T-helper 17 cell (primary cell): ENCODE measurements at places on chromosomes 1 and 21. TPM values are rescaled to one million over a fixed set of nuclear protein-coding genes. Genes with fewer than 3 reads are reported as not detected.

Gene IFNLR1
- total RNA-seq = 1.3 TPM

Gene OR2T11
- not detected for total RNA-seq

Gene ERICH3
- not detected for total RNA-seq

Gene CD247
- 295 TPM for total RNA-seq

DNA sequence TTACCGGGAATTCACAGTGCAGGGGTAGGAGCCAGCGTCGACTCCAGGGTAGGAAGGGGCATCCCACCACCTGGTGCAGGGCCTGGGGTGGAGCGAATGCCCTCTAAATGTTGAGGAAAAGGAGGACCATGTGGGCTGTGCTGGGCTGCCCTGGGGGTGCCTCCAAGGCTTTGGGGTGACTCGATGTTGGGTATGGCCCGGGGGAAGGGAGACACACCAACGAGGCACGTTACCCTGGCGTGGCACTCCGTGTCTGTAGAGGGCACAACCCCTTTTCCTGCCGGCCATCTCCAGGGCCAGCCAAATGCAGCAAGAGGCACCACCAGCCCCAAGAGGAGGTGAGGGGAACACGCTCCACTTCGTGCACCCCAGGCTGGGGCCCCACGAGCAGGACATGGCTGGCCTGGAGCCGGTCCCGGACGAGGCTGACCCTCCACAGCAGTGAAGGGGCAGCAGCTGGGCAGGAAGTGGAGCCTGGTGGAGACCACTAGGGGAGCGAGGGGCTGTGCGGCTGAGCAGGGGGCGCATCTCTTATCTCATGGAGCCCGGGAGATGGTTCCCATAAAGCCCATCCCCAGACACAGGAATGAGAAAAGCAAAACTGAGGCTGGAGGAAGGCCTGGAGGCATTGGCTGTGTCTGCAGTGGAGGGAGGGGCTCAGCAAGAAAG is 11.2 kb downstream of the ACTRT2 start:
- no peak for DNase-seq

- peak; percentile 7 for DNase-seq
Observed at GRCh38 chr1:103529746-103530145, 4.2 kb downstream of the RNPC3 start.

GRCh38 chr1:228463559-228464455 is 23.4 kb upstream of the RNF187 start:
- peak; percentile 23 for DNase-seq

GRCh38 chr1:213119794-213120193 is 68.8 kb downstream of the RPS6KC1 start:
- no peak for DNase-seq

DNA sequence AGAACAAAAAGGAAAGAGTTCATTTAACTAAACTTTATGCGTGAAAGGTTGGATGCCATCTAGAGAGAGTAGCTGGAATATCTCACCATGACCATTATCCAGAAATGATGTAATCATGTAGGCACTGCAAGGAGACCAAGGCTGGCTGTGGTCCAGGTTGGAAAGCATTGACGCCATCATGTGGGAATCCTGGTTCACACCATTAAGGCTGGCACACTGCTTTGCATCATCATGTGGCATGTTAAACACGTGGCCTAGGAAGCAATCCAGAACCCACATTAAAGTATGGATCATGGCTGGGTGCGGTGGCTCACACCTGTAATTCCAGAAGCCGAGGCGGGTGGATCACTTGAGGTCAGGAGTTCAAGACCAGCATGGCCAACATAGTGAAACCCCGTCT is 4.3 kb downstream of the ADAMTS1 start:
- no peak for DNase-seq

DNA sequence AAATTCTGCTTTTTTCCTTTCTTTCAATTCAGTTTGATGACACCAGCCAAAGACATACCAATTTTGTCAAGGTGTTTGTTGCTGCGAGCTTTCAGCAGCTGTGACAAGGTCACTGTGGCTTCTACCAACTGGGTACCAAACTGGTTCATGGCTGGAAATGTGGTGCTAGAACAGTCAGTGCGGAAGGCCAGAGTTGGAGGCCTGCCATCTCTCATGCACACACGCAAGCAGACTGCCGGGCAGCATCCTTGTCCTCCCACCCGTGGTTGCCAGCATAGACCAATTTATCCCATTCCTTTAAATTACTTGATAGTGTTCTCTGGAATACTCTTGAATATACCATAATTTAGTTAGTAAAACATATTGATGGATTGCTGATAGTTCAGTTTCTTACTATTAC is 79.9 kb upstream of the GPR52 start:
- DNase-seq = no peak

DNA sequence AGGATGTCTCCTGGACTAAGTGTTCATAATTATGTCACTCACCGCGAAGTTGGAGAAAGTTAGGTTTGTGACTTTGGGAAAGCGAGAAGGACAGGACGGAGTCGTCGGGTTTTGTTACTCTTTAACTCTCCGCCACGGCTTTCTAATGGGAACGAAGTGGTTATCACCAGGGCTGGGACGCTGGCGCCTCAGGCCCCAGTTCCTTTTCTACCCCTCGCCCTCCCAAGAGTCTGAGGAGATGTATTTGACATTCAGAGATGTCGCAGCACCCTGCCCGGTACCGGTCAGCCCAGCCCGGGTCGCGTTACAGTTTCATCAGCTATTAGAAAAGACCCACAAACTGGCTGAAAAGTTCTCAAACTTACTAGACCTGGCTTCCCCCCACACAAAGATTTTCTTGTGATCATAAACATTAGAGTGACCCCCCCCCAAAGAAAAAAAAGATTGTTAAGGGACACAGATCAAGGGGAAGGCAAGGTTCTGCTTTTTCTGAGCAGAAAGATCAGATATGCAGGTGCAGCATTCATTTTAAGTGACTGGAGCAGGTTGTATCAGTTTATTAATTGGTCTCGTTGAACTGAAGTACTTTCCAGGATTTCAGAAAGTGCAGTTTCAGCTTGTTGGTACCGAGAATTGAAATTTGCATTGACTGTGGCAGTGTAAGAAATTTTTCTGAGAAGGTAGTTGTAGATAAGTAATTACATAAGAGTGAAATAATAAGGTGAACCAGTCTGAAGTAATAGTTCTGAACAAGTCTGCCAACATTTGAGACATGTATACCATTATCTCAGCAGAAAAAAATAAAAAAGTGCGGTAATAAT is 859 bp upstream of the ZBTB18 start:
- no peak for DNase-seq

DNA sequence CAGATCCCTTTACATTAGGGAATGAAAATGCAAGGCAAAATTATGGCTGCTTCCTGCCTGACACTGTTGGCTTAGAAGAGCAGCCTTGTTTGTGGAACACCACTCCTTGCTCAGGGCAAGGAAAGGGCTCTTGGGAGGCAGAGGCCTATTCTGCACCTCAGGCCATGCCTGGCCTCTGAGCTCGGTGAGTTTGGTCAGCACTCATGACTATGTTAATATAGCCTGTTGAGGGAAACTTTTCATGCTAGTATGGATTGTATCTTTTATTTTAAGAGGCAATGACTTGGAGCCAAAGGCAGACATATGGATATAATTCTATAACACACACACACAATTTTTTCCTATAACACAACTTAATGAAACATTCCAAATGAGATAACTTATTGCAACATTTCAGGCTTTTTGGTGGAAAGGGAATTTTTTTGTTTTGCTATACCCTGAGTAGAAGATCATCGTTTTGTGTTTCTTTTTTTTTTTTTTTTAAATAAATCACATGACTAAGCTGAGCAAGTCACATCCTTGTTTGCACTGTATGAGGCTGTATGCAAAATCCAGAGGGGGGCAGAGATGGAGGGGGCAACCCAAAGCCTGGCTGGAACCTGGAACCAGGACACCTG is 5.6 kb upstream of the YRDC start:
- DNase-seq = no peak

DNA sequence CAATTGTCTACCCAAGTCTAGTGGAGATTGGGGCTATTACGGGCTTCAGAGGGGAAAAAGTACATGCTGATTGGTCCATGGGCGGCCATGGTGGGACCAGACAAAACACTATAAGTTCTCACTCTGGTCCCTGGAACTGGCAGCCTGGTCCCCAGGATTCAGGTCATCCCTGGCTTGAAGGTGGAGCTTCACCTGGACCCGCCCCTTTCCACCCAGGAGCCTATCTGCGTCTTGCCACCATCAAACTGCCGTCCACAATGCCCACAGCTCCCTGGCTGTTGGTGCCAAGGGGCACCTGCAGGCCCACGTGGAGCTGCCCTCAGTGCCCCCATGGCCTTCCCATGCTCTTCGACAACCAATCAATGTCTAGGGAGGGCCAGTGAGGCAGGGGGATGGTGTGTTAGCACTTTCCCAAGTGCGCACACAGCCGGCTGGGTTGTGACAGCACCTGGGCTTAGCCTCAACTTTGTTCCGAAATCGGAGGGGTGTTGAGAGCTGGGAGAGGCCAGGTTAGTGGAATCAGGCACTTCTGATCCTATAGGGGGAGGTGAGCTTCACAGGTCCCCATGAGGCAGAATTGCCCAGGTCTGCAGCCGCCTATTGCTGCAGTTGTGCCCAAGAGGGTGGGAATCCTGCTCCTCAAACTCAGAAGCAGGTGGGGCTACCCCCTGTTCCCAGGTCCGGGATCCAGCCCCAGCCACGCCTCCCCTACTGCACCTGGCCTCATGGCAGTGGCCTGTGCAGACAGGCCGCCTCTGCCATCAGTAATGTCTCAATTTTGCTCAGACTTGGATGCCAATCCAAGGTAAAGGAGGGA is 1369.4 kb upstream of the PRMT6 start:
- no peak for DNase-seq

GRCh38 chr1:211762206-211762605 is 68.4 kb downstream of the LPGAT1 start:
- DNase-seq = no peak

- no peak for DNase-seq
Observed at GRCh38 chr1:59511476-59512465, 214.9 kb downstream of the FGGY start.

DNA sequence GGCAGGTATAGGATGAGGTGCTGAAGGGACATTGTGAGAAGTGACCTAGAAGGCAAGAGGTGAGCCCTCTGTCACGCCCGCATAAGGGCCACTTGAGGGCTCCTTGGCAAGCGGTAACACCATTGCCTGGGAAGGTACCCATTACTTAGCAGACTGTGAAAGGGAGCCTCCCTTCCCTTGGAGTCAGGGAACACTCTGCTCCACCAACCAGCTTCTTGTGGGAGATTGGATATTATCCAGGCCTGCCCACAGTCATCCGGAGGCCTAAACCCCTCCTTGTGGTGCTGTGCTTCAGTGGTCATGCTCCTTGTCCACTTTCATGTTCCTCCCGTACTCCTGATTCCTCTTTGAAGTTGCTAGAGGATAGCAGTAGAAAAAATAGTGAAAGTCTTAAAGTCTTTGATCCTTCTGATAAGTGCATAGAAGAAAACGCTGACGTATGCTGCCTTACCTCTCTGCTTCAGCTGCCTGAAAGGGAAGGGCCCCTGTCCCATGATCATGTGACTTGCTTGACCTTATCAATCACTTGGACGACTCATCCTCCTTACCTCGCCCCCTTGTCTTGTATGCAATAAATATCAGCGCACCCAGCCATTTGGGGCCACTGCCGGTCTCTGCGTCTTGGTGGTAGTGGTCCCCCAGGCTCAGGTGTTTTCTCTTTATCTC is 16.0 kb downstream of the RBBP4 start:
- no peak for DNase-seq
